Trophoblast cell (in vitro differentiated cells and primary cell): ENCODE measurements at places on chromosomes 7 and 10.
A peak's percentile ranks its signal among the peaks of the same experiment; 100 is the strongest.

DNA sequence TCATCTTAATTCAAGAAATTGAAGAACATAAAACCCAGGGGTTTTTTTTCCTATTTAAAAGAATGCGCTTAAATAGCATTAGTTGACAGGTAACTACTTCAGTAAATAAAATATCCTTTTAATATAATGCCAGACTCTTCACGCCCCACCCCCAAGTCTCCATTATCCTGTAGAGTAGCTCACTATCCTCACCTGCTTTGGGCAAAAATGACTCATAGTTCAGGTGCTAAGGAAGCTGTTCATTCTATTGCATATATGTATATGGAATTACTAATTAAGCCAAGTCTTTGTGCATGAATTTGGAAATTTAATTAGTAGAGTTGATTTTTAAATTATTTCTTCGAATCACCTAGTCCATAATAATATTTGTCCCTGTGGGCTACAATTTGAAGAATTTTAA is 656.8 kb upstream of the ANKRD30A start:
- no peak for DNase-seq

GRCh38 chr10:58109731-58110130 is 158.0 kb downstream of the IPMK start:
- DNase-seq = no peak

GRCh38 chr10:78657163-78657861 is 411.5 kb upstream of the ZMIZ1 start:
- DNase-seq = peak; percentile 47

DNA sequence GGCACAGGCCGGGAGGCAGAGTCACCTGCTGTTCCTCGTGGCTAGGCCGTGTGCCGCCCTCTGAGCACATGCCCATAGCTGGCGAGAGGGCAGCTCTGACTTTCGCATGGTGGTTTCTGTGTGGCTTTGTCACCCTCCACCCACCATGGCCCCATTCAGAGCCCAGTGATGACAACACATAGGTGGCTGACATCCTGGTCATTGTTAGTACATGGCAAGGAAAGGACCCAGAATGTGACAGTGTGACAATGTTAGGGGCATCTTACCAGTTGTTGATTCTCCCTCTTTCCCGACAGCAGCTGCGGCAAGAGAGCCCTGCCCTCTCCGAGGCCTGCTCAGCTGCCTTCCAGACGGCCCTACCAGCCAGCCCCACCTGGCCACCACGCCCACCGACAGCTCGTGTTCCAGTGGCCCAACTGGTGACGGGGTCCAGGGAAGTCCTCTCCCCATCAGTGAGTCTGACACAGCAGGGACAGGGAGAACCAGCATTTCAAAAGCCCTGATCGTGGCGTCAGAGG is 52.2 kb downstream of the ZNF467 start:
- no peak for DNase-seq

DNA sequence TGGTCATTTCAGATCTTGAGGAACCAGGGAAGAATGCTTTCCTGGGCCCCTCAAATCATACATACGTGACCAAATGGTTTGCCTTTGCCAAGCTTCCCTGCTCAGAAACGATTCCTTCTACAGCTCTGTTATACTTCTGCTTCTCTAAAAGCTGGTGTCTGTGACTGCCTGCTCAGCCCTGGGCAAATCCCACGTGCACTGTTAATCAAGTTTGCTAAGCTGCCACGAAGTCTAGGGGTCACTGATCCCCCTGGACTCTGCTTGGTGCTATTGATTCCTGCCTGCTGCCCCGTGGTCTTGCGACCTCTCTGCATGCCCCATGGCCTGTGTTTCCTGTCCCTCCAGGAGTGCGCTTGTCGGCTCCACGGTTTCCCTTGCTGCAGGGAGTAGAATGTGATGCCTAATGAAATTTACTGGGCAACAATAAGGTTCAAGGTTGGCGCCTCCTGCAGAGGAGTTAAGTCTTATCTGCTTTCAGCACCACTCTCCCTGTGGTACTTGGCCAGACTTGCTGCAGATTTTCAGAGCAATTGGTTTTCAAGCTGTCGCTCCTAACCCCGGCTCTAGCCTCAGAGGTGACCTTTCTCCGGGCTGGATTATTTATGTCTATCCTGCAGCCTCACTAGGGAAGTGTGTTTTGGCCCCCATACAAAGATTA is 201.6 kb upstream of the FZD8 start:
- DNase-seq = no peak

GRCh38 chr10:44295644-44296241 is 89.2 kb downstream of the CXCL12 start:
- no peak for DNase-seq

DNA sequence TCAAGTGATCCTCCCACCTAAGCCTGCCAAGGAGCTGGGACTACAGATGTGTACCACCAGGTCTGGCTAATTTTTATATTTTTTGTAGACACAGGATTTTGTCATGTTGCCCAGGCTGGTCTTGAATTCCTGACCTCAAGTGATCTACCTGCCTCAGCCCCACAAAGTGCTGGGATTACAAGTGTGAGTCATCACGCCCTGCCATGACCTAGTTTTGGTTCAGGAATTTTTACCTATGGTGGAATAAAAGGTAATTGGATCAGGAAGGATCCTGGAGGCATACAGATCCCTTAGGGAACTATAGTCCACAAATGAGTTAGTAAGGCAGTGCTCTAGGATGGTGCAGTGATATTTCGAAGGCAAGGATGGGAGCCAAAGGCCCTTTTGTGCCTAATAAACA is 717.9 kb downstream of the PHTF2 start:
- peak; percentile 41 for DNase-seq

GRCh38 chr10:38103756-38104155 is 9.6 kb downstream of the ZNF37A start:
- no peak for DNase-seq

DNA sequence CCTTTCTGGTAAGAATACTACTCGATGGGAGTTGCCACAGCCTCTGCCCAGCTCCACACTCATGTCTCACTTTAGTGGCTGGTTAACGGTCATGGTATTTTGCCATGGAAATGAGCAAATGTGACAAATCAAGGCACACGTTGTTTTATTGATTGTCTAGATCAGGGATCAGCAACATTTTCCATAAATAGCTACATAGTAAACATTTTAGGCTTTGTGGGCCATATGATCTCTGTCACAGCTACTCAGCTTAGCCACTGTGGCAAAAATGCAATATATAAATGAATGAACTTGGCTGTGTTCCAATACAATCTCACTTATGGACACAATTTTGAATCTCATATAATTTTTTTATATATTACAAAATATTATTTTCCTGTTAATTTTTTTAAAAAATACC is 76.9 kb downstream of the COBL start:
- no peak for DNase-seq

DNA sequence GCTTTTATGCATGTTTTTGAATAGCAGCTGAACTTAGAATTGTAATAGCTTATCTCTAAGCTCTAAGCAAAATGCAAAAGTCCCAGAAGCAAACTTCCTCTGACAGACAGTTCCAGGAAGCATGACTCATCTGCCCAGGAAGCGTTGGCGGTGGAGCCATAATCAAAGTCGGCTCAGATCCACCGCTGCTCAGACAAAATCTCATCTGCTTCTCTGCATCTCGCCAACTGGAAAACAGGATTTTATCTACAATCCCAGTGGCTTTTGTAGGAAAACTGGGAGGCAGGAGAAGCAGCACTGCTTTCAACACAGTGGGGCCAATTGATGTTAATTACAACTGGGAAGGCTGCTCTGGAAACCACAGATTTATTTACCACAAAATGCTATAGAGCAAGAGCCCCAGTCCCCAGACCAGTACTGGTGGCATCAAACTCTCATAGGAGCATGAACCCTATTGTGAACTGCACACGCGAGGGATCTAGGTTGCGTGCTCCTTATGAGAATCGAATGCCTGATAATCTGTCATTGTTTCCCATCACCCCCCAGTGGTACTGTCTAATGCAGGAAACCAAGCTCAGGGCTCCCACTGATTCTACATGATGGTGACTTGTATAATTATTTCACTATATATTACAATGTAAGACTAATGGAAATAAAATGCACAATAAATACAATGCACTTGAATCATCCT is 99.9 kb downstream of the CUBN start:
- DNase-seq = peak; percentile 25

DNA sequence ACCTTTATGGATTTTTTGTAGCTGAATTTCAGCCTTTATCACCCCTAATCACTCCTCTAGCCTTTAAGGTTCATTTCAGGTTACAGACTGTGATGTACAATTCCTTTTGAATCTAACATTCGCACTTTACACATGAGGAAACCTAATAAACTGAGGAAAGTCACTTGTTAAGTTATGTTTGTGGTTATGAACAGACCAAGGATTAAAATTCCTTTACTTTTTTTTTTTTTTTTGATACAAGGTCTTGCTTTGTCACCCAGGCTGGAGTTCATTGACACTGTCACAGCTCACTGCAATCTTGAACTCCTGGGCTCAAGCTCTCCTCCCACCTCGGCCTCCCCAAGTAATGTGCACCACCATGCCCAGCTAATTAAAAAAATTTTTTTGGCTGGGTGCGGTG is 3.6 kb downstream of the MCU start:
- no peak for DNase-seq

DNA sequence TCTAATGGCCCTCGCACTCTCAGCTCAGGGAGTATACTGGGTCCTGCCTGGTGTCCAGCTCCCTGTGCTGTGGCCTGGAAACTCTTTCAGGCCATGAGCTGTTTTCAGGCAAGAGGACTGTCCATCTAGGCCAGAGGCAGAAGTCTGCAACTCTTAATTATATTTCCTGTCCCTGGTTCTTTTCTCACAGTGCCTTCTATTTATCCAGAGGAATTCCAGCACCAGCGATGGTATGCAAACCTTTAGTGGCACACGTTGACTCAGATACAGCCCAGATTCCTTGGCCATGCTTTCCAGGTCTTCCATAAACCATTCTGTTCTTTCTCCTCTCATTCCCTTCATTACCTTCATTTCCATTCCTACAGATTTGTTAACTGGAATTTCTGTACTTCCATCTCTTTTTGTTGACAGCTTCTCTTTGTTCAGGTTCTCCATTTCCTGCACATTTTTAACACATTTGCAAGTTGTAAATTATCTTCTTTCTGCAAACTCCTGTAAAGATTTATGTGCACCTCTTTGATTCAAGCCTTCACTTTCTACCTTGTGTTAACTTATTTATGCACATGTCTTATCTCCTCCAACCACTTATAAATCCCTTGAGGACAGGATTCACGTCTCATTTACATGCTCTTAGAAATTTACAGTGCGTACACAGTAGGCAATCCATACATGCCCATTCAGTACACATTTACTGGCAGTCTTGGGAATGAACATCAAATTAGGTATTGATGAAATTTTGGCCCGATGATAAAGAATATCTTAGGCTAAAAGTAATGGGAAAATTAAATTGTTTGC is 172.1 kb downstream of the CELF2 start:
- DNase-seq = no peak

- no peak for DNase-seq
Measured at GRCh38 chr7:82384779-82385178, 58.8 kb downstream of the CACNA2D1 start.

- peak; percentile 63 for DNase-seq
Measured at GRCh38 chr7:92695308-92696261, 105.4 kb upstream of the FAM133B start.

GRCh38 chr7:128918016-128918665 is 7.6 kb upstream of the KCP start:
- DNase-seq = no peak

GRCh38 chr10:84693006-84693405 is 364.6 kb downstream of the CCSER2 start:
- no peak for DNase-seq

DNA sequence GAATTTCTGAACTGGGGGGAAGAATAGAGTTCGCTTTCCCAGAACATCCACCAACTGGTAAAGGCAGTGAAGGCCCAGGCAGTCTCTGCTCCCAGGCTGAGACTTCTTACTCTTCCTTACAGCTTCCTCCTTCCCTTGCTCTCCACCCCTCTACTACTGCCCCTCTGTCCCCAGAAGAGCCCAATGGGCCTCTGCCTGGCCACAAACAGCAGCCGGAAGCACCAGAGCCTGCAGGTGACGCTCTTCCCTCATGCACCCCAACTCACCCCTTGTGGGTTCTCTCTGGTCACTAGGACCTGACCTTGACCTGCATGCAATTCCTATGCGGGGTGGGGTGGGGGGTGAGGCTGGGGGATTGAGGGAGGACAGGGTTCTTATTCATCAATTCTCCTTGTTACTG is 16.5 kb downstream of the FAM131B start:
- no peak for DNase-seq

GRCh38 chr10:111203615-111204014 is 126.8 kb downstream of the ADRA2A start:
- DNase-seq = no peak

DNA sequence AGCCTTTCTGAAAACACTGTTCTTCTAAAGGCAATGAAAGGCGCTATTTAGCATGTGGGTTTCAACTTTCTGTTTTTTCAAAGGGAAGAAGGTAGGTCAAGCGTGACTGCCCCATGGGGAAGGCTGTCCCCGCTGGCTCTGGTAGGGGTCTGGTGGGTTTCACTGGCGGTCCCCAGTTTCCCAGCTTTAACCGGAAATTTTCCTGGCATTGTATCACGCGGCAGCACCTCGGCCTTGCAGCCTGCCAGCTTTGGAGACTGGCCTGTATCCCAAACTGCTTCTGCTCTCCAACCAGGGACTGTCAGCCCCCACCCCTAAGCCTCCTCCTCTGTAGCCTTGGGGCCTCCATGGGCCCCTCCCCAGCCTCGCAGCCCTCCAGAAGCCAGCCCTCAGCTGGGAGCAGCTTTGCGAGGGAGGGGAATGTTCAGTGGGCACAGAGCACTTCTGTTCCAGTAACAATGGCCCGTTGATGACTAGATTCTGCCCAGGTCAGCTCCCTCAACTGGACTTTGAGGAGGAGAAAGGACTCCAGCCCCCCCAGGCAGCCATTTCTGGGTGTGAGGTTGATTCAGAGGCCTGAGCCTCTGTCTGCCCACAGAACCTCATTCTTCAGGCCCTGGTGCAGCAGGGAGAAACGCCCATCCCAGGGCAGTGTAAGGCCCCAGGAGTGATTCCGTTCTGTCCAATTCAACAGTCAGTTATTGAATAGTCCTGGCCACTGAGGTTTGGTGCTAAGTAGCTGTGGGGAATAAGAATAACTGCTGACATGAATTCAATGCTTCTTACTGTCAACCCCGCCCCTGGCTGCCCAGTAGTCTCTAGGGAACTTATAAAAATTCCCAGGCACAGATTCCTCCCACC is 17.1 kb downstream of the CHST3 start:
- DNase-seq = no peak

DNA sequence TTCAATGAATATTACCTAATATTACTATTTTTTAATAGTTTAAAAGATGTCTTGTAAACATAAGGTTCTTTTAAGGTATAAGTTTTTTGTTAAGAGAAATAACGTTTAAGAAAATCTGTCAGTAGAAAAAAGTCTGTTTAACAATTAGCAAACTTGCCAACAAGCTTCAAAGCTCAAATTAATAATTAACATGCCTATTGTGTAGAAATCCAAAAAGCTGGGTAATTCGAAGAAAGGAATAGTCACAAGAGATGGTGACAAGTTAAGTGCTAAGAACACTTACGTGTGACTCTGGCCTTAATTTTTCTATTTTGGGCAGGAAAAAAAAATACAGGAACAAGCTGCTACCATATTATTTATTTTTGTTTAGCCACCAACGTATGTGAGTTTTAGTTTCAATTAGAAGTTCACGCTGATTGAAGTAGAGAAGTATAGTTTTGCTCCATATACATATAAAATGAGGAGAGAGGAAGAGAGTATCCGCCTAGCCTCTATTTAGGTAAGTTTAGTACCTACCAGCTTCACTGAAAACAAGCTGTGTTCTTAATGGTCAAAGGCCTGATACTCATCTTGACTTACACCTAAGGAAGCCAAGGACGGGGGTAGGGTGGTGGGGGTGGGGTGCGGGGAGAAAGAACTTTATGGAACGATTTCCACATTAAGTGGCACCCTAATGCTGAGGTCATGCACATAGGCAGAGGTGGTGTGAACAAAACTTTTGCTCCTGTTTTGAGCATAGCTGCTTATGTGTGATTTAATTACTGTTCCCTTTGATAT is 43.4 kb upstream of the AGBL3 start:
- no peak for DNase-seq
